ENCODE measurements at places on chromosomes 7 and 10.

GRCh38 chr10:31368724-31369123 is 49.7 kb downstream of the ZEB1 start:
- DNase-seq: no peak

DNA sequence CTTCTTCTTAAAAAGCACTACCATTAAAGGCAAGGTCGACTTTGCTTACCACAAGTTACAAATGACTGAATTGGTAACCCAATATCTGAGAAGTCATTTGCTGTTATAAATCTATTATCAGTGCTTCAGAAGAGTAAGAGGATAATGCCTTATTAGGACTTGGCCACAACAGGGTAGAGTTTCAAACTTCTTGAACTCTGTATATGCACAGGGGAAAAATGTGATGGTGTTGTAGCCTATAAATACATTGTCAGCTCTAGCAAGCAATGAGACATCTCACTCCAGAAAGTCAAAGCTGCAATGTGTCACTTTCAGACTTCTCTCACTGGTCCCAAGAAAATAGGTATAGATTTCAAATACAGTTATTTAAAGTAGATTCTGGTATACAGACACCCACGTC is 9.3 kb downstream of the TFEC start:
- no peak for DNase-seq

DNA sequence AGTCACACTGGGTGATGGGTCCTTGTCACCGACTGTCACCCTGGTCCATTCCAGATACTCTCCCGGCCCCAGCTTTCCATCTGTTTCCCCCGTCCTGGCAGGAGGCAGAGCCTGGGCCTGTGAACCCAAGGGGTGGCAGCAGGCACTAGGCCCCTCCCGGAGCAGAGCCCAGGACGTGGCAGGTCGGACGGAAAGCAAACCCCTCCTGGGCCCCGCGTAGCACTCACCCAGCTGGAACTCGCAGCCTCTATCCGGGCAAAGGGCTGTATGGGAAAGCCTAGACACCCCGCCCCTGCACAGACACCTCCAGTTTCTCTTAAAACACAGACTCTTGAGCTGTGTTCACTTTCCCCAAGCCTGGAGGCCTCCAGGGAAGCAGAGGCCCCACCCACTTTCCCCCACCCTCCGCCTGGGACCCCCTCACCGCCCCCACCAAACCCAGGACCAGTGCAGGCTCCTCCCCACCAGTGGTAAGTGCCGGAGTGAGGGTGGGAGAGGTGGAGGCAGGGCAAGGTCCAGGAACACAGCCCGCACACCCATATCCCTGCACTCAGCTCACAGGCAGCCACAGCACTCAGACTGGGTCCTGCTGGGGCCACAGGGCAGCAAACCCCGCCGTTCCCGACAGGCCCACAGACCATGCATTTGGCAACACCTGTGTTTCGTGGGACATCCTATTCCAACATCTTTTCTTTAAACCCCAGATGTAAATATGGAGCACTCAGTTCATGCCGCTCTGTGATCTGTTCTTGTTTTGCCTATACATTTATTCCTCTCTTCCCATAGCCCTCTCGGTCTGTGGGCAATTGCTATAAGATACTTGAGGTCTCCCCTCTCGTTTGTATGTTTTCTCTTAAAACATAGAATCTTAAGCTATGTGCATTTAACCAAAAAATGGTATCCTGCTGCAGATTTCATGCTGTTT is 98.2 kb upstream of the PDGFA start:
- no peak for DNase-seq

DNA sequence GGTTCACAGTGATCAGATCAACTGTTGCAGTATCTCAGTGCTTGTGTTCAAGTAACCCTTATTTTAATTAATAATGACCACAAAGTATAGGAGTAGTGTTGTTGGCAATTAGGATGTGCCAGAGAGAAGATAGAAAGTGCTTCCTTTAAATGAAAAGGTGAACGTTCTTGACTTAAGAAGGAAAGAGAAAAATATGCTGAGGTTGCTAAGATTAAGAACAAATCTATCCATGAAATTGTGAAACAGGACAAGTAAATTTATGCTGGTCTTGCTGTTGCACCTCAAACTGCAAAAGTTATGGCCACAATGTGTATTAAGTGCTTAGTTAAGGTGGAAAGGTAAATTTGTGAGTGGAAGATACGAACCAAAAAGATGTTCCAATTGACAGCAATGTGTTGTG is 139.5 kb downstream of the SDK1 start:
- DNase-seq: no peak

- DNase-seq: no peak
Measured at GRCh38 chr10:3362394-3362793, 189.8 kb upstream of the PITRM1 start.

GRCh38 chr7:94417901-94418300 is 23.2 kb downstream of the COL1A2 start:
- no peak for DNase-seq

All from GM13976 (cell line).